ENCODE measurements at places on chromosomes 3 and 15.

DNA sequence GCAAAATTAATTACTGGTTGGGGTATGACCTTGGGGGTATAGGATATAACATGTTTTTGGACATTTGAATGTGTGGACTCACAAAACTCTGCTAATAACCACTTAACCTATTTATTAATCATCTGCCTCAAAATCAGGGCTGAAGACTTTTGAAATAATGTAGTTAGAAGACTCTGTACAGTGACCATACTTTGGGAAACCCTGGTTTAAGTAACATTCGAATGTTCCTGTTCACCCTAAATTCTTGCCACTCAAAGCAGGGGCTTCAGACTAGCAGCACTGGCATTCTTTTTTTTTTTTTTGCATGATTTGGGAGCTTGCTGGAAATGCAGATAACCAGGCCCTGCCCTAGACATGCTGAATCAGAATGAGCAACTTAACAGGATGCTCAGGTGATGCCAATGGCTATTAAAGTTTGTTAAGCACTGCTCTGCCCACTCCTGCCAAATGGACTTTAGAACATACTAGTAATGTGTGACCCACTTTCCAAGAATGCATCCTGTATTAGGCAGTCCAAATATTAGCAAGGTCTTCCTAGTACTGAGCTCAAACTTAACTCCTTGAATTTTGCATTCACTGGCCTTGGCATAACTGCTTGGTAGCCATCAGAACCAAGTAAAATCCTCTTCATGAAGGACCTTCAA lies 12.7 kb upstream of the ST3GAL6 start:
- no peak for DNase-seq

DNA sequence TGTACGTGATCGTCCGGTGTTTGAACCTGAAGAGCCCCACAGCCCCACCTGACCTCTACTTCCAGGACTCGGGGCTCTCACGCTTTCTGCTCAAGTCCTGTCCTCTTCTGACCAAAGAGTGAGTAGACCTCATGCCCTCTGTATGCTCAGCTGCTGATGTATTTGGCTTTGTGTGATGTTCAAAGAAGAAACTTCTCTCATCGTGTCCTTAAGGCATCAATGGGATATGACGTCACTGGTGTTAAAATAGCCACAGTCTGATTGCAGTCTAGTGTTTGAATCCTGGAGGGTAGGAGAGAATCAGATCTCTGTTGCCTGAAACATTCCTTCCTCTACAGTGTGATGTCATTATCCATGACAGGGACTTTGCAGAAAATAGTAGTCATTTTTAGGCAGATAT lies 28.1 kb downstream of the ABHD2 start:
- DNase-seq: no peak

DNA sequence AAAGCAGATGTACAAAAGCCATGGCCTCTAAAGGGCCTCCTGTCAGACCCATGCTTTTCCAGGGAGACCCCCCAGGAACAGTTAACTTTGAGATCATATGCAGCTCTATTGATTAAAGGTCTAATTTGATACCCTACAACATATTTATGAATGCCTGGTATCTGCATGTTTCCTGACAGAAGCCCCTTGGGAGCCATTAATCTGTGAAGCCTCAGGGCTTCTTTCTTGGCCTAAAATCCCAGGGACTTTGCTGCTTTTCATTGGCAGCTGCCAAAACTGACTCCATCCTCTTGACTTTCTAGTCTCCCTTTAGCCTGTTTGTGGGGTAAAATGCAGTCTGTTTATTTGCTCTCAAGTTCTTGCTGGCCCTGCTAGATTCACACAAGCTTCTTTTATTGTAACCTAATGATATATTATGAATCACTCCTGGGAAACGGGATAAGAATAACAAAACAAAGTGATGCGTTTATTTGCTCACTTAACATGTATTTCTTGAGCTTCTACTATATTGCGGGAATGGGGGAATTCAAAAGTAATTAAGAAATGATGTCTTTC lies 257.0 kb downstream of the LSAMP start:
- DNase-seq: peak; percentile 89

DNA sequence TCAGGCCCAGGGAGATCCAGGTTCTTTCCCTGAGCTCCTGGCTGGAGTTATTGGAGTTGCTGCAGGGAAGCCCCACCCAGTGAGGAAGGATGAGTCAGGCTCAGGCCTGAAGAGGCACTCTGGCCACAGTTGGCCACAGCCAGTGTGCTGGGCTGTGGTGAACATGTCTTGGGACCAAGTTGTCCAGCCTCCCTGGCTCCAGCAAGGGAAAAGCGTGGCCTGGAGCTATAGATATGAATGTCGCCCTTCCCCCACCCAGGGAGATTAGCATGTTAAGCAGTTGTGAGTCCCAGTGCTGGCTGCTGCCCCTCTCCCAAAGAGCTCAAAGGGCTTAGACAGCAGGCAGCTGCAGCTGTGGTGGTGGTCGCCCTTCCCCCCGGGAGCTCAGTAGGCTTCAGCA lies 963.2 kb downstream of the ROBO2 start:
- no peak for DNase-seq

GRCh38 chr15:29196290-29196689 lies 73.3 kb downstream of the NSMCE3 start:
- no peak for DNase-seq

- DNase-seq: no peak
Observed at GRCh38 chr3:156477323-156477722, 77.6 kb downstream of the SSR3 start.

DNA sequence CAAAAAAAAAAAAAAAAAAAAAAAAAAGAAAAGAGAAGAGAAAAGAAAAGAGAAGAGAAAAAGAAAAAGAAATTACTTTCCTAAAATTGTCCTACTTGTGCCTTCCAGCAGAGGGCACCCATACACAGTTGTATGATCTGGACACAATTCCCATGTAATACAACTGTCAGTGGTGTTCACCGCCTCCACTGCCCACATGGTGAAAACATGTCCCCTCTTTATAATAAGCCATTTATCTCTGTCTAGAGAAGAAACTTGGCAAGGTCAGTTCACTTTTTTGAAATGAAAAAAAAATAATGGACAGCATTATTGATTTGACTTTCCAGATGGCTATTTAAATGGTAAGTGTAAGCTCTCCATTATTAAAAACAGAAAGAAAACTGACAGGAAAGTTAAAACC lies 459.4 kb downstream of the GBE1 start:
- peak; percentile 56 for DNase-seq
